ENCODE measurements at places on chromosomes 3 and 15.
A peak's percentile ranks its signal among the peaks of the same experiment; 100 is the strongest.

DNA sequence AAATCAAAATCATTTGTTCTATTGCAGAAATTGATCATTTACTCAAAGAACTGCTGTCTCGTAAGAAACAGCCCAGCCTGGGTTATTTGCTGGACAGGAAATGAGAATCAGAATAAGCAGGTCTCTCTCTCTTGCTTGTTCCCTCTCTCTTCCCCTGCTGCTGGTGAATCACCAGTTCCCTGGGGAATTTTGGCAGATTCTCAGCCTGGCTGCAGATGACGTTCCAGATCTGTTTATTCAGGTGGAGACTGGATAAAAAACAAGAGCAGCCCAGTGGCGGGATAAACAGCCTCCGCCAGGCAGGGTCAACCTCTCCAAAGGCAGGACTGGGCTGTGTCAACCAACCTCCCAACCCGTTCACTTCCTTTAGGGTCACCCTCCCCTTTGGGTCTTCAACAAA lies 72.1 kb downstream of the LRIG1 start:
- no peak for DNase-seq

DNA sequence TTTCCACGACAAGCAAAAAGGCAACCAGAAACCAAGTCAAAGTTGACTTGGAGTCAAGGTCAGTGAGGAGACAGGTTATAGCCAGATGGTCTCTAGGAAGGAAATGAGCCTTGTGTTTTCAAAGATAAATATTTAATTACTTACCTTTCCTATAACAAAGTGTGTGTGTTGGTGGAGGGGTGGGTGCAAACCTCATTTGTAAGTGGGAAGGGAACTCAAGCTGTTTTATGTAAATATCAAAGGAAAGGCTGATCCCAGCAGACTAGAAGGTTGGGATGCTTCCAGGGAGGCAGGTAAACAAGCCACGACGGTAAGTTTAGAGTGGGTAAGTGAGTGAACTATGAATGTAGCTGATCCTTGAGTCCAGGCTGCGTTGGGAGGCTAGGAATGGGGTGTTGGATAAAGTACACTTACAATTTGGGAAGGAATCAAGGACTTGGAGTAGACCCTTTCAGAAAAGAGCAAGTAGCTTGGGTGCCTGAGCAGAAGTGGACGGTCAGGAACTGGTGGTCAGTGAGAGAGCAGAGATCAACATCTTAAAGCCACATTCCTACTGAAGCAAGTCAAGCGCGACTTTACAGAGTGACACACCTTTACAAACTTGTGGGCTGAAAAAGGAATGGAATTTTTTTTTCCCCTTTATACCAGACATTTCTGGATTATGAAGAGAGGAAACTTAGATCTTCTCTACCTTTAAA lies 82.0 kb upstream of the TBL1XR1 start:
- DNase-seq = no peak

GRCh38 chr3:123401836-123402530 lies 46.9 kb downstream of the ADCY5 start:
- no peak for DNase-seq

DNA sequence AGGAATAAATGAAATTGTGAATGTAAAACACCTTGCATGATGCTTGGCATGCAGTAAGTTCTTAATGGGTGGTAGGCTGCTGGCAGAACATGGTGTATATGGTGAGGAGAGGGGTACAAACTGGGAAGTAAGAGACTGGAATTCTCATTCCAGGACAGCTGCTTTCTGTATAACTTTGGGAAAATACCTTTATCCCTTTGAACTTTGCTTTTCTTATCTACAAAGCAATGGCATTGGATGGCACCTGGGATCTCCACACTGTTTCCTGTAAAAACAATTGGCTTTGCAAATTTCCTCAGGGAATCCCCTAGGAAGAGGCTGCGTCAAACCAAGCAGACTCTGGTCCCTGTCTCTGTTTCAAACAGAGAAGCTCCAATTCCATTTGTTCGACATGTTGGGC lies 100.7 kb upstream of the SLC4A7 start:
- no peak for DNase-seq

DNA sequence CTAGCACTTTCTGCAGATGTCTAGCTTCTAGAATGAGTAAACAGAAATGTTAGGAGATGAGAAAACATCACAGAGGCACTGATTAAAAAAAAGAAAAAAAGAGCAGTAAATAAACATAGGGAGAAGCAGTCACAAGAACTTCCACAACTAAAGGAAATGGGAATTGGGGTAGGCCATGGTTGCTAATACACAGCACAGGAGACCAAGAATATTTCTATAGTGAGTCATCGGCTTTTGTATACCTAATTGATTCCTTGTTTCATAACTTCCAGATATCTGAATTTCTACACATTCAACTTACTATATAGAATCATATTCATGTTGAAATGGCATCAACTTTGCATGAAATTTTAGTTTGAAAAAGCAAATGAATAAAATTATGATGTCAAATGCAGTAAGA lies 47.3 kb upstream of the TCF12 start:
- no peak for DNase-seq

DNA sequence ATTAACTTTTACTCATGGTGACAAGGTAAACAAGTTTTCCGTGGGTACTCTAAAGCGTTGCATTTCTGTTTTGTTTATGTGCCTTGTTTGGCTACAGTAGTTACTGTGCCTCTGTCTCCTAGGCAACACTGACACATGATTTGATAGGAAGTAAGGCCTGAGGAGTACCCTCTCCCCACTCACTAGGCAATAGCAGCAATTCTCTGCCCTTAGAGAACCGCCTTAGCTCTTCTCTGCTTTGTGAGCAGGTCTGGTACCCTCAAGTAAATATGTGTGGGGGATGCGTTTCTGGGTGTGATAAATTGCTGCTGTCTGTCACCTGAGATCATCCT lies at the start of gene IL5RA:
IL5RA (minus strand) TSS at position 76 of the 332 bp plus-strand sequence. CDS start 5,390 bp downstream, outside the sequence.
- DNase-seq = no peak

GRCh38 chr15:84653910-84654688 lies at the start of gene WDR73:
WDR73 (minus strand) TSS chr15:84654283; CDS start chr15:84654274, 9 bp downstream.
- peak; percentile 98 for DNase-seq

- DNase-seq = no peak
Measured at GRCh38 chr3:123331006-123331405, 117.9 kb downstream of the ADCY5 start.

- no peak for DNase-seq
Measured at GRCh38 chr3:47634996-47635395, 56.3 kb upstream of the CSPG5 start.

GRCh38 chr15:23564821-23565394 lies 566 bp upstream of the MKRN3 start:
- no peak for DNase-seq

- DNase-seq = no peak
Measured at GRCh38 chr15:90540768-90541167, 11.0 kb downstream of the CRTC3 start.

GRCh38 chr15:64311566-64311965 lies 44.4 kb downstream of the CSNK1G1 start:
- no peak for DNase-seq

- DNase-seq = peak; percentile 91
Measured at GRCh38 chr3:52897130-52898122, at the start of gene STIMATE. STIMATE (minus strand) TSS chr3:52897548; CDS start chr3:52897450, 98 bp downstream.

- no peak for DNase-seq
Measured at GRCh38 chr15:51647128-51647562, 24.6 kb upstream of the DMXL2 start.

GRCh38 chr15:74773731-74774252 lies 8.1 kb upstream of the CSK start:
- no peak for DNase-seq

Measured in CD4-positive, alpha-beta T cell treated with Interleukin-17A for 4 hours (primary cell).